T-helper 22 cell (primary cell): ENCODE measurements at places on chromosomes 3 and 15.

- no peak for DNase-seq
These were observed 178.2 kb downstream of the TNIK start for GRCh38 chr3:171282041-171282440.

DNA sequence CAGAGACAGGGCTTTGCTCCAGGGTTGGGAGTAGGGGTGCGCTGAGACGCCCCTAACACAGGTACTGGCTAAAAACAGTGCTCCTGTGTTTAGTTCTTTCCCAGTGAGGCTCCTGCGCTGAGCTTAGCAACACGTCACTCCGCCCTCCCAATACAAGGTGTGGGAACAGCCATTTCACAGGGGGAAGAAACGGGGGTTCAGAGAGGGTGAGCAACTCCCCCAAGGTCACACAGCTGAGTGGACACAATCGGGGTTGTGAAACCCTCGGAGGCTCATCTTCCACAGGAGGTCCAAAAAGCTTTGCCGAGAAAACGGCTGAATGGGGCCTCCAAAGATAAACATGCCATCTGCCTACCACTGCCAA, 628 bp downstream of the PRRT3 start:
- no peak for DNase-seq

DNA sequence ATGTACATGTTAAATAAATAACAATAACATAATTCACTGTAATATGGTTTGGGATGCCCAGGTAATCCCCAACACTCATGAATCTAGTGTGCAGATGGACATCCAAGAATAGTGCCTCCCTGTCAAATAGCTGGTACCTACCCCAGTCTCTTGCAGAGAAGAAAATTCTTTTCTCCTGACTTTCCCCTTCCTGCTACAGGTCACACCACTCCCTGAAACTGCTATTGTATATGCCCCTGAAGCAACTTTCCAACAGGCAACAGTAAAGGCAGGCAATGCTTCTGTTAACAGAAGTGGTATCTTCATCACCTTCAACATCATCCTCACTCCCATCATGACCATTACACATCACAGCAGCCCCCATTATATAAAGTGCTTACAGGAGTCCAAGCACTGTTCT, 431.6 kb downstream of the MAGI1 start:
- no peak for DNase-seq

DNA sequence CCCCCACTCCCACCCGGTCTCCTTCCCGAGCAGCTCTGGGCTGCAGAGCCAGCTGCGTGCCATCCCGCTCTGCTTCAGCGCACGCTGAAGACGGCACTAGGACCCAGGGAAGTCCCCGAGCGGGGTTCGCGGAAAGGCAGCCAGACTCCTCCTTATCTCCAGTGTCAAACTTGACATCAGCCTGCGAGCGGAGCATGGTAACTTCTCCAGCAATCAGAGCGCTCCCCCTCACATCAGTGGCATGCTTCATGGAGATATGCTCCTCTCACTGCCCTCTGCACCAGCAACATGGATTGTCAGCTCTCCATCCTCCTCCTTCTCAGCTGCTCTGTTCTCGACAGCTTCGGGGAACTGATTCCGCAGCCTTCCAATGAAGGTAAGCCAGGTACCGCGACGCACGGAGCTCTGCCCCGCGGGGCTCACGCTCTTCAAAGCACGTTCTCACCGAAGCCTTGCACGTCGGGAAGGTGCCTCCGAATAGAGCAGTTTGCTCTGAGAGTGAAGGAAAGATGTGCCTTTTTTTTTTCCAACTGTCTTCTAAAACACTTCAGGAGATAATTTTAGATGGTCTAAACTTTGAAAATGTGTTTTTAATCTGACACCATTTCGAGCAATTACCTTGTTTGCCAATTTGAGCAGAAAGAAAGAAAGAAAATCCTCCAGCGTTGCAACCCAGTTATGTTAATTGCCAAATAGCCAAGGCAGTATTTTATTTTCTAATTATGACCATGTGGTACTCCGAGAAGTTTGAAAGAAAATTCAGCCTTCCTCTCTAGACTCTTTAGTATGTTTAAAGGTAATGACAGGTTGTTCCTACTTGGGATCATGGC, at the start of gene EPHA3:
Gene EPHA3, plus strand, starts transcription at position 161 of the 830 bp plus-strand sequence. Its CDS starts 128 bp downstream, at position 289.
- no peak for DNase-seq

GRCh38 chr3:177281292-177282118, 84.2 kb upstream of the TBL1XR1 start:
- DNase-seq: no peak

DNA sequence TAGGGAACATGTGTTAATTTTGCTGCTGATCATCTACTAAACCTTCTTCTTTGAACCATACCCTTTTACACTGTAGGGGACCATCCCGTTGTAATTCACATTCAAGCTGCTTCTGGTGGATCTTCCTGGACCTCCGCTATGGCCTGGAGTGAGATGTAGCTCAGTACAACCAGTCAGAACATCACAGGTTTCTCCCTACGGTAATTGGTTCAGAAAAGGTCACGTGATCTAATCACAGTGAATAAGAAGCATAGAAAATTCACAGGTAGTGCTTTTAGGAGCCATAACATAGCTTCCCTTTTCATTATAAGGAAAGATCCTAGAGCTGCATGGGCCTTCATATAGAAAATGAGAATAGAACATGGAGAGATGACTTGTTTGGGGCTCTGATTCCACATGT, 320.8 kb upstream of the PDZRN3 start:
- no peak for DNase-seq

DNA sequence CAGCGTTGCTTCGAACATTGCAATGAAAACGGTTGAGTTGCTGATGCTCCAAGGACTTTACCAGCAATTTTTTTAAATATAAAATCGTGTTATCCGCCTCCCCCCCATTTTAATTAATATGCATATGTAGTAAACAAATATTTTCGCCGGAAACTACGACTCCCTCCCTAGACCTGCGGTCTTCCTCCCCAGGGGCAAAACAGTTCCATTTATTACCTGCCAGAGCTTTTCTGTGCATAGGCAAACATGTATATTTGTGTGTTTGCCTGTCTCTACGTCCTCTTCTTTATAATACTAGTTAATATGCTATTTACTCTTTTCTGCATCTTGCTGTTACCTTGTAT, 593 bp upstream of the RSL24D1 start:
- DNase-seq: no peak

DNA sequence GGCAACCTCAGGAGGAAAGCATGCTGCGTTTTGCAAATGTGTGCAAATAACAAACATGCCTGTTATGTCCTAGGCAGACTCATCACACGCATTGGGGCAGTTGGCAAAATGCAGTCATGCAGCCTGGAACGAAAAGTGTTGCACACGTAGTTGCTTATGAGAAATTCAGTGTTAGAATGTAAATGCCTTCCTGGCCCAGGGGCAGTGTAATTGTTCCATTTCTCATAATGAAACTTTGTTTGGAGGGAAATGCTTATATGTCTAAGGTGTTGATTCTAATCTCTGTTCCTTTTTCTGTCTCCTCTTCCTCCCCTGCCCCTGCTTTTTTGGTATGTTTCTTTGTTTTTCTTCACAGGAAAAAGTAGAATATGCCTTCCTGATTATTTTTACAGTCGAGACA, 156.0 kb downstream of the CACNA1D start:
- no peak for DNase-seq

DNA sequence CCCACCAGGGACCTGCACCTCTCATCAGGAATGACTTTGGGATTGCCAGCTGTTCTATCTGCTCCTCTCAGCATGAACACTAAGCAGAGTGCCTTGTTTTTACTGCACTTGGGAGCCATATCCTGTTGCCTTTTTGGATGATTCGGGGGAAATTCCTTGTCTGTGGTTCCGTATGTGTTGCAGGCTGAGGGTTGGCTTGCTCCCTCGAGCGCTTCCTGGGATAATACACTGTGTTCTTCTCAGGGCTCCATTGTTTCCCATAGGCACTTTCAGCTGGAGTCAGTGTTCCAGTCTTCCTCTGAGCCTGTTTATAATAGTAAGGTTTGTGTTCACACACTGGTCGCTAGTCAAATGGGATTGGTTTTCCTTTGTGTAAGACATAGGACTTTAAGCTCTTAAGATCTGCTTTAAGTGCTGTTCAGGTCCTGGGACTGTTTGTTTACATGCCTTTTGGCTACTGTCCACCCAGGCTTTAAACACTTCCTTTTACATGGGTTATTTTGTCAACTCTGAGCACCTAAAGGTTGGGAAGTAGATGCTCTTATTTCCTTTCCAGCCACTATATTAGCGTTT, 23.4 kb downstream of the BOC start:
- DNase-seq: no peak

DNA sequence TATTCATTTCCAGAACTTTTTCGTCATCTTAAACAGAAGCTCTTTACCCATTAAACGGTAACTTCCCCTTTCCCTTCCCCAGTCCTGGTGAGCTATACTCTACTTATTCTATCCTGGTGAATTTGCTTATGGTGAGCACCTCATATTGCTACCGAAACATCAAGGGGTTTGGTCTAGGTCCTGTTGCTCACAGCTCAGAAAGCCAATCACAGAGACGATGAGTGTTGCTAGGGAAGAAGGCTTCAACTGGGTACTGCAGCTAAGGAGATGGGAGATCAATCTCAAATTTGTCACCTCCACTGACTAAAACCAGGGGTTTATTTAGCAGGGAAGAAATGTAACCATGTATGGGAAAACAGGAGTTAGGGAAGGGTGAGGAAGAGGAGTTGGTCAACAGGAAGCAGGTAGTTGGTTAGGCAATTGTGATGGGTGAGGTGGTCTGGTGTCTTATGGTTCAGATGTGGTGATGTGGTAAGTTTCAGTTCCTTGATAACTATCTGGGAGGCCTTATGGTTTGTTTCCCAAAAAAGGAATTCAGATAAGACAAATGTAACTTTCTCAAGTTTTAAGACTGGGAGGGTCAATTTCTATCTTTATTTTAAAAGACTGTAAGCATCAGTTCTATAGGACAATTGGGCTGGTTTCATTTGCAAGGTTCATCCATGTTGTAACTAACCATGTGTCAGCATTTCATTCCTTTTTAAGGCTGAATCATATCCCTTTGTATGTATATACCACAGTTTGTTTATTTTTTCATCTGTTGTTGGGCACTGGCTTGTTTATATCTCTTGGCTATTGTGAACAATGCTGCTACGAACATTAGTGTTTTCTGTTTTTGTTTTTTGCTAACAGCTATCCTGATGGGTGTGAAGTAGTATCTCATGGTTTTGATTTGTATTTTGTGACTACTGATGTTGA, 24.3 kb downstream of the ARHGAP11B start:
- DNase-seq: no peak

- DNase-seq: no peak
These were observed 26.5 kb downstream of the SPINK8 start for GRCh38 chr3:48306860-48307530.

DNA sequence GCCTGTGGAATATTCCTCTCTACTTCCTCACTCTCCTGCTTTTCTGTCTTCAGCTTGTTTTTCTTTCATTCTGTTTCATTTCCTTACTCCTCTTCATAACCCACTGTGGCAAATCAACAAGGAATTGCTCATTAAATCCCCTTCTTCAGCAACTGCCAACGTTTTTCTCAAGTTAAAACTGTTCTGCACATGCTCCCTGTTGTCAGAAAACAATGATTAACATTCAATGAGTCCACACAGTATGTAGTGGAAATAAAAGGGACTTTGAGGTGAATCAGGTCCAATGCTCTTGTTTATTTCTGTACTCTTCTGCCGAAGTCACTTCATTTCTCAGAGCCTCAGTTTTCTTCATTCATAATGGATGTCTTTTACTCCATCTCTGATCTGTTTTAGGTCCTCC, 11.9 kb upstream of the ROBO2 start:
- no peak for DNase-seq

DNA sequence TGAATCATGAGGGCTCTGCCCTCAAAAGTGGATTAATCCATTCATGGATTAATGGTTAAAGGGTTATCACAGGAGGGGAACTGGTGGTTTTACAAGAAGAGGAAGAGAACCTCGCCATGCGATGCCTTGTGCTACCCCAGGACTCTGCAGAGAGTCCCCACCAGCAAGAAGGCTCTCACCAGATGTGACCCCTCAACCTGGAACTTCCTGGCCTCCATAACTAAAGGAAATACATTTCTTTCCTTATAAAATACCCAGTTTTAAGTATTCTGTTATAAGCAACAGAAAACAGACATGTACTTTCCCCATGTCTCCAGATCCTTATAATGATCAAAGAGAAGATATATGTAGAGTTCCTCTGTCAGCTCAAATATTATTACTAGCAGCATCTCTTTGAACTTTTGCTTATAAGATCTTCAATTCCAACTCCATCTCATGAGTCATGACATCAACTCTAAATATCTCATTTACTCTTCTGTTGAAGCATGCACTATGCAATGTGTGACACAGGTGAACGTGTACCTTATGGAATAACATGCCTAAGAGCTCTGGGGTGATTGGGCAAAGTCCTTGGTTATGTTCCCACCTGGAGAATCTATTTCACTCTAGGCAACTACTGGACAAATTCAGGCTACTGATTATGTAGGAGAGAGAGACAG, 37.5 kb upstream of the ZBTB38 start:
- no peak for DNase-seq

GRCh38 chr3:25304916-25305315, 123.1 kb upstream of the RARB start:
- DNase-seq: no peak

DNA sequence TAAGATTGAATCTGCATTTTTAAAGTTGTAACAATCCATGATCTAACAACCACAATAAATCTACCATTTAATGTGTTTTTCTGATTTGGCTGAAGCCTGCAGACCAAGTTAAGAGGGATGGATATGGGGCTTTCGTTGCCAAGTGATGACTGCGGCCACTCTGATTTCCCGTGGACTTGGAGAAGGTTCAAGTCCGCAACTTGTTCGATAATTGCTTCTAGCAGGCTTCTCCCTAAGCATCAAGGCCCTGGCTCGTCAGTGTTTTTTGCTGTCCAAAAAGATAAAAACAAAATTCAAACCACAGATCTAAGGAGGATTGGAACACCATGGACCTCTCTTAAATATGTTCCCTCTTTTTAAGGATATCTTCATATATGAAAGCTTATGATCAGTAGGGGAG, 256.6 kb downstream of the CNTN3 start:
- no peak for DNase-seq

DNA sequence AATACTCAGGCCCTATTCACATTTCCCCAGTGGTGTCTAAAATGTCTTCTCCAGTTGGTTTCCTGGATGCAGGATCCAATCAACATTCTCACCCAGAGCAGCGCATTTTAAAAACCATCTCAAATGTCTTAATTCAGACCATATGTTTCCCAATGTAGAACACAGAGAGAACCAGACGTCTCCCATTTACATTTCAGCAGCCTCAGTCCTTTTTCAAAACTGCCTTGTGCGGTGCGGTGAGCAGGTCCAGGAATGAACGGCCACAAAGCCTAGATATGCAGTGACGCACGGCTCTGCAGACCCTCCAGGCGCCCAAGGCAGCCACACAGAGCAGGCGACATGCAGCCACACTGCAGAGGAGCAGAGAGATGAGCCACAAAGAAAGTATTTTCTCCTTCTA, 66.1 kb upstream of the MEX3B start:
- DNase-seq: no peak
